HepG2 (cell line): ENCODE measurements at places on chromosomes 16 and 17. TPM values are rescaled to one million over a fixed set of nuclear protein-coding genes. Genes with fewer than 3 reads are reported as not detected.

- no peaks in the 10 kb centered on the region for H3K4me1 ChIP-seq
- DNase-seq, result no peak
- no peak overlapping the region for H3K4me3 ChIP-seq
- no peaks in the 10 kb centered on the region for H3K36me3 ChIP-seq
Measured at GRCh38 chr16:27441276-27441675, 39.3 kb downstream of the IL21R start.

DNA sequence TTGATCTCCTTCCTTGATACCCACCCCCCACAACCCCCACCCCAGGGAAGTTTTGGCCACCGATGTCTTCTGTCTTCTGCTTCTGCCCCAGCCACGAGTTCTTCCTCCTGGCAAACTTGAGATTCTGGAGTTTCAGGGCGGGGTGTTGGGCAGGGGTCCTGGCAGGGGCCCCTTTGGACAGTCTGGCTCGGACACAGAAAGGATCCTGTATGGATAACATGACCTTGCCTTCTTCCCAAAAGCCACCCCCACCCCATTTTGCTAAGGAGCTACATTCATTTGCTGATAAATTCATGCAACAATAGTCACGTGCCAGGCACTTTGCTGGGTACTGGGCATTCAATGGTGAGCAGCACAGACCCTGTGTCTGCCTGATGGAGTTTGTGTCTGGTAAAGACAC, 5.9 kb upstream of the COL1A1 start:
- no peak overlapping the region for H3K4me3 ChIP-seq
- H3K27me3 ChIP-seq, result peaks cover 84% of the 10 kb centered on the region
- no peaks in the 10 kb centered on the region for H3K36me3 ChIP-seq
- DNase-seq, result no peak

Gene SNRNP25
- 97.4 and 103 TPM in 2 replicates for total RNA-seq

Gene TPSG1
- not detected in 2 replicates for total RNA-seq
